ENCODE measurements at places on chromosomes 6 and 20.

DNA sequence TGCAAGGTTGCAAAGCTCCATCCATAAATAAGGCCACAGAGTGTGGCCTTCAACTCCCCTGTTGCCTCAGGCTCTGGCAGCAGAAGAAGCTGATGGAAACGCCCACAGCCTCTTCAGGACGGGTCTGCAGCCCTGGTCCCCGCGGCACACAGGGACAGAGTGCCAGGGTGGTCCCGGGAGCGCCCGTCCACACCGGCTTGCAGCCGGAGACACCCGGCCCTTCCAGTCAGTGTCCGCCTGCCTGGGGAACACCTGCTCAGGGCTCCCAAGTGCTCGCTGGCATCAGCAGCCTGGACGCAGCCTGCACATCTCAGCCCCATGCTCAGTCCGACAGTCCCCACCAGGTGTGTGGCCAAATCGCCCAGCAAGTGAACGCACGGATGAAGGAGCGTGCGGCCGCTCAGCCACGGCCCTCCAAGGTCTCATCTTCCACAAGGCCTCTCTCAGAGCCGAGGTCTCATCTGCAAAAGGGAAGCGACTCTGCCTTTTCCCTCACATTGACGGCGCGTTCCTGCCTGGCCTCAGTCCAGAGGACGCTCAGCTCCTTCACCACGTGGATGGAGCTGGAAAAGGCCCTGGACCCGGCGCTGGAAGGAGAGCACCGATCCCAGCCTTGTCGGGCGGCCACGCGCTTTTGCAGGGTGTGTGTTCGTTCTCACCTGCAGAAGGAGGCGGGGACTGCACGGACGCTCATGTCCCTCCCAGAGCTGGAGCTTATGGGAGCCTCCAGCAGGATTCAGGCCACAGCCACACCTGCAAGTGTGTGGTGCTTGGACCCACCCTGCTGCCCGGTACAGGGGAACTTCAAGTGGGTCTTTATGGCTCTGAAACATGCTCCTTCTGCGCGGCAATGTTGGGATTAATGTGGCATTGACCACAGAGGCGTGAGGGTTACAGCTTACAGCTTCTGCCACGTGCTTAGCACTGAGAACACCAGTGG is 180.4 kb downstream of the DLL1 start:
- no peak for DNase-seq

DNA sequence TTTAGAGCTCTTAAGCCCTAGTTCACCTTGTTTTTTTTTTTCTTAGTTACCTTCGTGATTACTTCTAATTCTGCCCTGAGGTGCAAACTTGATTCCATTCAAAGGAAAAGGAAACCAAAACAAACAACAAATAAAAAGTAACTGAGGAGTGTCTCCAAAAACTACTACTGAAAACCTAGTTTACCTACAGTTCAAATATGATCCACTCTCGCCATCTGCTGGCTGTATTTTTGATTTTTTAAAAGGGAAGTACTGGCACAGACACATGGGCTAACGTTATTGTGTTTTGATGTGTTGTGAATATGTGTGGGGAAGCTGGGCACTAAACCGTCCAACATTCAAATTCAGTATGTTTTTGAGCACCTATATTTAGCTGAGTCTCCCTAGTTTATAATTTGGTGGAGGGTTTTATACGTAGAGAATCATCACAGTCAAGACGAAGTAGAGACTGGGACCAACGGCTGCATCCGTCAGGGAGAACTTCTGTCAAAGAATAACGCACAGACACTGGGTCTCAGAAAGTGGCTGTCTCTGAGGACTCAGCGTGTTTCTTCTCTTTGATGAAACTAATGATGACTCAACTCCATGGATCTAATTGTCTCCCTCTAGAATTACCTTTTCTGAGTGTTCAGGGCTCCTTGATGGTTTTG is 373.5 kb upstream of the BTBD3 start:
- no peak for DNase-seq

DNA sequence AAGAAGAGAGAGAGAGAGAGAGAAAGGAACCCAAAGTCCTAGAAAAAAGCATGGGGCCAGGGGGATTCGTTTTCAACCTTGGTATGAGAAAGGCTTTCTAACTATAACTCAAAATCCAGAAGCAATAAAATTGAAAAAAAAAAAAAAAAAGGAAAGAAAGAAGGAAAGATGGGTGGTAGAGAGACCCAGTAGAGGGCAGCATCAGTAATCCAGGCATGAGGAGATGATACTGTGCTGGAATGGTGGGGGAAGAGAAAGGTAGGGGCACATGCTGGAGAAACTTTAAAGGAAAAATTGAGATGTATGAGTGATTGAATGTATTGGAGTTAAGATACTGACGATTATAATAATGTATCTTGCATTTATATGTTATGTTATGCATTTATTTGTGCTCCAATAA is 1040.7 kb upstream of the FLRT3 start:
- DNase-seq = no peak

GRCh38 chr6:41157323-41157722 is 3.2 kb upstream of the TREML1 start:
- no peak for DNase-seq

DNA sequence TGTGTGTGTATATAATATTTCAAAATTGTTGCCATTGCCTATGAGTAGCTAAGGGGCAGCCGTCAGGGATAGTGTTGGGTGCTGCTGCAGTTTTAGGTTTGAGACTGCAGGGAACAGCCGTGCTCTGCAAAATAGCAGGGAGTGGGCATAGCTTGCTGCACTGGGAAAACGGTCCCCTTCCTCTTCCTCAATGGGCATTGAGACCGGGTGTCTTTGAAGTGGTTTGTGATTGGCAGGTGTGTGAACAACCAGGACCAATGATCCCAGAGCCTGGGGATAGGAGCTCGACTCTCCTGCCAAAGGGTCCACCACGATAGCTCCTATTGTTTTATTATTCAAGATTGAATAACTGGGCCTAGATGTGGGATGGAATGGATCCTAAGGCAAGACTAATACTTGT is 5.1 kb upstream of the EBF4 start:
- no peak for DNase-seq

GRCh38 chr6:168598251-168599117 is 157.5 kb downstream of the SMOC2 start:
- no peak for DNase-seq

DNA sequence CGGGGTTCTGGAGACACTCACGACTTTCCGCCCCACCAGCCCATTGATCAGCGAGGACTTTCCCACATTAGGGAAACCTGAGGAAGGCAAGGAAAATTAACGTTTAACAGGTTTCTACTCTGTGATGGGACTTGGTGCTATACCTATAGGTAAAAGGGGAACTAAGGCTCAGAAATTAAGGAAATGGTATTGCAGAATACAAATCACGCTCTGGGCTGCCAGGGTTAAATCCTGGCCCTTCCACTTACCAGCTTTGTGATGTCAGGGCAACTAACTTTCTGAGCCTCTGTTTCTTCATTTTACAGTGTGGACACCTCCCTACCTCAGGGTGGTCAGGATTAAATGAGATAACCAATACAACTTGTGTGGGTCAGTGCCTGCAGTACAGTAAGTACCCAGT is 8.8 kb downstream of the GNL1 start:
- DNase-seq = no peak

GRCh38 chr6:87291883-87292282 is 30.5 kb upstream of the SMIM8 start:
- no peak for DNase-seq

DNA sequence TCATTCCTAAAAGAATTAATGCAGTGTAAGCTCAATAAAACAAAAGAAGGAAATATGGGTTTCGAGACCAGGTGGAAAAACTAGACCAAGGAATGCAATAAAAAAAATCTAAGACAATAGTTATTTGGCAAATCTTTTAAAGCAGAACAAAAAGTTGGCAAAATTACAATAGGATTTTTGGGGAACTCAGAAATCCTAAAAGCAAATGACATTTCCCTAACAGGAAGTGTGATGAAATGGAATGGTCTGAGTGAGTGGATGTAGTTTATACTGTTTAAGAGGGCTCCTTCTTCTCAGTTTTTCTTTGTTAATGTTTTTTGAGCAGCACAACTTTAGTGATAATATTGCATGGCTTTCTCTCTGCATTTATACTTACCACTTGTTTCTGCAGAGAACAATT is 190.0 kb downstream of the PLCB4 start:
- no peak for DNase-seq

GRCh38 chr6:105499931-105500330 is 97.0 kb upstream of the PREP start:
- no peak for DNase-seq

- no peak for DNase-seq
Measured at GRCh38 chr6:131729550-131729949, 18.7 kb upstream of the CTAGE9 start.

- DNase-seq = no peak
Measured at GRCh38 chr20:23079016-23079351, 7.1 kb downstream of the CD93 start.

DNA sequence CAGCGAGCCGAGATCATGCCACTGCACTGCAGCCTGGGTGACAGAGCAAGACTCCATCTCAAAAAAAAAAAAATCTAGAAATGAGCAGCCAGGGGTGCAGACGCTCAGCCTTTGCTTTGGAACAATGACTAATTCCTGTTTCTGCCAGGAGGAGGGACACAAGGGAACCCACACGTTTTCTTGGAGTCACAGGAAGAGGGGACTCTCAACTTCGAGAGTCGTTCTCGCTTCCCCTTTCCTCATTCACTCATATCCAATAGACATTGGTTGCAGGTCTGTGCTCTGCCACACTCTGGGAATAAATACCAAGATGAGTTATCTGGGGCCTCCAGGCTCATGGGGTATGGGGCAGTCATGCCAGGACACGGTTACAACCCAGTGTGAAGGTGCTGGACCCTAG is 91.5 kb upstream of the RREB1 start:
- no peak for DNase-seq

GRCh38 chr6:116218172-116218633 is 35.7 kb downstream of the TSPYL4 start:
- DNase-seq = no peak

DNA sequence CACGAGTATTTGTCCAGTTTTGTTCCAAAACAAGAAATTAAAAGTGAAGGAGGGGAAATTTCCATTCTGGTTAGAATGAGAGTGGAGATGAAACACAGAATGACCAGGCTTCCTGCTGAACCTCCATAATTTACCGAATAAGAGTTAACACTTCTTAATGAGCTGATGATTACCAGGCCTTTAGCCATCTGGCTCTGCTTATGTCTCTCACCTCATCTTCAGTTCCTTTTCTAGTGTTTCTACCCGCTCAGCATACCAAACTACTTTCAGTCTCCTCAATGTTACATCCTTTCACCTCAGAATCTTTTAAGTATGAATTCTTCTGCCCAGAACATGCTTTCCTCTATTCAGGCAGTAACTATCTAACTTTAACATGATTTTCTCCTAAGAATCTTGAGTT is 209.0 kb upstream of the RSPO3 start:
- no peak for DNase-seq

DNA sequence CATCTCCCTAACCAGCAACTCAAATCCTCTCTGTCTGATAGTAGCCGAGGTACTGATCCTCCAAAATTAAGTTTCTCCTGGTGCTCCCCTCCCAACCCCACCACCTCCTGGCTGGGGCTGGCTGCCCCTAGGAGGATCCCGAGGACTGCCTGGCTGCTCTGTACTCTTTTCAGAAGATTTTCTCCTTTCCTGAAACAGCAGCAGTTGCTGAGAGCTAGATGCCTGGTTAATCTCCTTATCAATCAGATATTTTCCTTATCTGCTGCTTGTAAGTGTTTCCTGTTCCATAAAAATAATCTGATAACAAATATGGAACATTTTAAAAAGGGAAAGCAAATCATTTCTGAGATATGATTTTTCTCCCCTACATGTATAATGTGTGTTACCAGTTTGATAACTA is 52.8 kb downstream of the ZMYND8 start:
- DNase-seq = no peak

GRCh38 chr6:3226481-3227362 is 731 bp downstream of the TUBB2B start:
- DNase-seq = no peak

DNA sequence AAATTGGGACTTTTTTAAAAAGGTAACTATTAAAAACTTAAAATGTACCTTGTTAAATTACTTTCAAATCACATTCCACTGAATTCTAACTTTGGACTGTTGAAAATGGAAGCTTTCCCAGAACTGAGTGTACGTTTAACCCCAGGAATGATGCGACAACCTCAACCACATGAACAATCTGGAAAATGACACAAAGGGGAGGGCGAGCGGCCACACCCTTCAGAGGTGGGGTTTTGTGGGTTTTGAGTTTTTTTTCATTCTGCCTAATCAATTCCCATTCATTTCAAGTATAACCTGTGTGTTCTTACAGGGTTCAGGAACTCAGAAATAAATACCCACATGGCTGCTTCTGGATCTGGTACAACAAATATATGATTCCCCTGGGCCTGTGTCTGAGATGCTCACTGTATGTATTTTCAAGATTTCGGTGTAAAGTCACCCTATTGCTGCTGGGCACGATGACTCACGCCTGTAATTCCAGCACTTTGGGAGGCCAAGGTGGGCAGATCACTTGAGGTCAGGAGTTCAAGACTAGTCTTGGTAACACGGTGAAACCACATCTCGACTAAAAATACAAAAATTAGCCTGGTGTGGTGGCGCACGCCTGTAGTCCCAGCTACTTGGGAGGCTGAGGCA is 21.6 kb downstream of the CNKSR3 start:
- no peak for DNase-seq

GRCh38 chr6:151323791-151324487 is 67.4 kb downstream of the ZBTB2 start:
- peak; percentile 43 for DNase-seq

- no peak for DNase-seq
Measured at GRCh38 chr6:73064266-73064665, 161.0 kb downstream of the KHDC1L start.

DNA sequence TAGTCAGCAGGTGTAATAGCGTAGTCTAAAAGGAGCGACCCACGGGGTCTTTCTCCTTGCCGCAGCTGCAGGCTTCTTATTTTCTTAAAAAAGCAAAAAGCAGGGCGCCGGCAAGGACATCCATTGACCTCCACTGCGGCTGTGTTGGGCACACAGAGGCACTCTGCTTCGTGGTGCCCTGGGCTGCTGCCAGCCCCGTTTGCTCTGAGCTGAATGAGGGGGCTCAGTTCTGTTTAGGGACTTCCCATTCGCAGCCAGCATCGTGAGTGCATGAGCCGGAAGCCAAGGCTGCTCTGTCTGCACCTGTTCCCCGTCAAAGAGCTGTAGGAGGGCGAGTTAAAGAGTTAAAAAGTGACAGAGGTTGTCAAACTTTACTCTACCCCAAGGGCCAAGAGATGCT is 1.7 kb upstream of the SLC22A2 start:
- no peak for DNase-seq

DNA sequence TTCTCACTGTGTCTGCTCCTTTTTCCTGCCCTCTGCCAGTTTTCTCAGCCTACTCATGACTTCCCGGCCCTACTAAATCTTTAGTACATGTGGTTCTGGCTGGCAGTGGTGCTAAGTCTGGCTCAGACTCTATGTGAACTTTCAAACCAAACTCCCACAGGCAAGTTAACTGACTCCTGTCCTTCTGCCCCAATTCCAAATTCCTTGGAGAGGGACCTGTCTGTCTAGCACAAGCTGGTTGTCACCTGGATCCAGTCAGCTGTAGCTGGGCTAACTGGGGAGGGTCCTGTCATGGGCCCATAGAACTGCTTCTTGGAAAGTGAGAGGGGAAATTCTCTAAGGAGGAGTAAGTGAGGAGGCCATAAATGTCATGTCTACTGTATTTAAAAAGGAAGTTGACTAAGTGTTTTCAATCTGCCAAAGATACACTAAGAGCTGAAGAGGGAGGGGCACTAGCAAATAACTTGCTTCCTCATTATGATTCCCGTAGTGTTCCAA is 240.1 kb downstream of the KCNQ5 start:
- DNase-seq = no peak

- no peak for DNase-seq
Measured at GRCh38 chr6:105077596-105078385, 102.0 kb downstream of the POPDC3 start.

- DNase-seq = no peak
Measured at GRCh38 chr20:38471987-38472512, 593 bp upstream of the RALGAPB start.
